ENCODE measurements at places on chromosomes 3 and 15. TPM values are rescaled to one million over a fixed set of nuclear protein-coding genes. Genes with fewer than 3 reads are reported as not detected.

DNA sequence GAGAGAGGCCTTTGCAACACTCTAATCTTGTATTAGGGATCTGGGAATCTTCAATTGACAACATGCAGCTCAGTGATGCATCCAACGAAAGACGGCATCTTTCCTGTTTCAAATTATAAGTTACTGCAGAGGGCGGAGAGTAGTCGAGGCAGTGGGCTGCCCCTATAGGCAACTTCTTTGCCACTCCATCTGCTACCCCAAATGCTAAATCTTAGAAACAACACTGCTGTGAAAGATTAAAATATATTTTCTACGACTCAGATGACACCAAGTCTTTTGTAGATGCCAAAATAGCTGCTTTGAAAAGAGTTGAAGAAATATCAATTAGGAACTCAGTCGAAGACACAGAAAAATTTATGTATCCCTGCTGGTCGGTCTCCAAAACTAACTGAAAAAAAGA is 161.0 kb upstream of the FEZF2 start:
- no peak for DNase-seq

- DNase-seq = no peak
Observed at GRCh38 chr15:29736012-29736743, 86.1 kb downstream of the TJP1 start.

GRCh38 chr3:157447026-157447694 is 10.5 kb downstream of the PTX3 start:
- no peak for DNase-seq

- peak; percentile 63 for DNase-seq
Observed at GRCh38 chr15:57752436-57752835, 45.9 kb downstream of the POLR2M start.

GRCh38 chr15:91335702-91336101 is 235.6 kb downstream of the SV2B start:
- no peak for DNase-seq

GRCh38 chr15:92629975-92630626 is 25.5 kb downstream of the FAM174B start:
- DNase-seq = no peak

DNA sequence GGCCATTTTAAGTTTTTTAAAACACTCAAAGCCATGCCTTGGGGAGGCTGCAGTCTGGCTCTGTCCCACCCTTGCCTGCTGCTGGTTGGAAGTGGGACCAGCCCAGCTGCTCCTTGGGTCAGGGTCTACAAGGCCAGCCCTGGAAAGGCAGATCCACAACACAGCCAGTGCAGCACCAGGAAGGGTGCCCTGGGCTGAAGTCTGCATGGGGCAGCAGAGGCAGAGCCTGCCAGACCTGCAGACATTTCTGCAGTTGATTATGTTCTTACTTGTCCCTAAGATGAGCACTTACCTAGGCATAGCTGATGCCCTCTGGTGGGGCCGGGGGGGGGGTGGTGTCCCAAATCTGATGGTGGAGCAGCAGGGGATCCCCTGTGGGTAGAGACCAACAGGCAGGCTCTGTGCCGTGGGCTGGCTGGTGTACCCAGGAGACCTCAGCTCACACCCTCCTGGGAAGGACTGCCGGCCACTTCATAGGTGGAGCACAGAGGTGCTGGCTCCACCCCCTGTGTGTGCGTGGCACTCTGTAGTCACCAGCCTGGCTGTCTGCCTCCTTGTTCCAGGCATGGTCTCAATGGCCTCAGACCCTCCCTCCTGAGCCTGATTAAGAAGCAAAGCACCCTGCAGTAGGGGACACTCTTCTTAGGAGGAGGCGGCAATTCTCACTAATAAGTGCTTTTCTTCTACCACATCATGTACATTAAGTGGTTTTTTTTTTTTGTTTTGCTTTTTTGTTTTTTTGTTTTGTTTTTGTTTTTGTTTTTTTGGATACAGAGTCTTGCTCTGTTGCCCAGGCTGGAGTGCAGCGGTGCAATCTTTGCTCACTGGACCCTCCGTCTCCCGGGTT is 97.4 kb upstream of the KLF13 start:
- DNase-seq = no peak

- no peak for DNase-seq
Observed at GRCh38 chr3:13292375-13292774, 127.7 kb downstream of the NUP210 start.

DNA sequence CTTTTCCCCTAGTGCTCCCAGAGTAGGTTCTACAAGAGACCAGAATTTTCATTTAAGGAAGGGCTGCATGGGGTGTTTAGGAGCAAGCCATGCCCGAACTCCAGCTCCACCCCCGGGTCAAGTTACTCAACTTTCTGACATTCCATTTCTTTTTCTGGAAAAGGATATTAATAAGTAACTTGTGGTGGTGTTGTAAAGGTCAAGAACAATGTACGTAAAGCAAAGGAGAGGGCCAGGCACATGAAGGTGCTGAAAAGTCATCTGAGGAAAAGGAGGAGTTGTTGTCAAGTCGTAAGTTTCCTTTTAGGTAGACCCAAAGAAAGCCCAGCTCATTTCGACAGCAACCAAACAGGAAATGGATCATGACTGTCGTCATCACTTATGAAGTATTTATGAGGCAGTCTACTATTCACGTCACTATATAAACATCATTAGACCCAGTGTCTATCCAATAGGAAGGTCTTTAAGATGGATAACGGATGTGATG is 319.6 kb upstream of the IL12A start:
- no peak for DNase-seq

Gene HTR3E
- total RNA-seq = not detected

Gene SAMMSON
- not detected for total RNA-seq

Gene RTP3
- total RNA-seq = not detected

Gene POLQ
- total RNA-seq = 0.43 TPM

Gene WDR49
- 2.6 TPM for total RNA-seq

Gene DLG1
- 40.7 TPM for total RNA-seq

Gene DOCK3
- 3.6 TPM for total RNA-seq

Gene HOMER2
- total RNA-seq = 55.1 TPM

Gene C15orf62
- 0.16 TPM for total RNA-seq
